Activated gamma-delta T cell (primary cell): ENCODE measurements at places on chromosomes 4 and X.

DNA sequence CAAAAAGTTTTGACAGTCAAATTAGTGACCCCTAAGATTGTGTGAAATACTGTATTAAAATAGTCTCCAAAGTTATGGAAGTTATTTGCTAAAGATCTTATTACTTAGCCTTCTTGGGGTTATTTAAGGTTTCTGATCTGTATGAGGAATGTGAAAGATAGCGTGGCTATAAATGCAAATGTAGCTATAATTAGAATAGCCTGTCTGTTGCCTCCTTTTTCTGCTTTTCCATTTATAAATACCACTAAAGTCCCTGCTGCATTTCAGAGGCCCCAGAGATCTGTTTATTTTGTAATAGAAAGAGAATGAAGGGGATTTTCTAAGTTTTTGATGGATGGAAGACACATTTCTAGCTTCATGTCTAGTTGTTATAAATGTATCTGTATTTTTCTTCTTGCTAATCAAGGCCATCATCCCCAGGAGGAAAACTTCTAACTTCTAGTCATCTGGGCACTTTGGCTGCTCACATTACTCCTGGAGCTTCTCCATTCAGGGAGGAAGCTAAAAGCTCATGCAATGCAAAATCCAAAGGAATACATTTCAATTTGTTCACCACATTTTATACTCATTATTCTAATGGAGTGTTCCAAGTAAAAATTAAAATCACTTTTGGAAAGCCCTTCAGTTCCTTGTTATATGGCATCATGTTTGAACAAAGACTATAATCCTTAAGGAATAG is 73.9 kb downstream of the INTS12 start:
- DNase-seq: no peak

DNA sequence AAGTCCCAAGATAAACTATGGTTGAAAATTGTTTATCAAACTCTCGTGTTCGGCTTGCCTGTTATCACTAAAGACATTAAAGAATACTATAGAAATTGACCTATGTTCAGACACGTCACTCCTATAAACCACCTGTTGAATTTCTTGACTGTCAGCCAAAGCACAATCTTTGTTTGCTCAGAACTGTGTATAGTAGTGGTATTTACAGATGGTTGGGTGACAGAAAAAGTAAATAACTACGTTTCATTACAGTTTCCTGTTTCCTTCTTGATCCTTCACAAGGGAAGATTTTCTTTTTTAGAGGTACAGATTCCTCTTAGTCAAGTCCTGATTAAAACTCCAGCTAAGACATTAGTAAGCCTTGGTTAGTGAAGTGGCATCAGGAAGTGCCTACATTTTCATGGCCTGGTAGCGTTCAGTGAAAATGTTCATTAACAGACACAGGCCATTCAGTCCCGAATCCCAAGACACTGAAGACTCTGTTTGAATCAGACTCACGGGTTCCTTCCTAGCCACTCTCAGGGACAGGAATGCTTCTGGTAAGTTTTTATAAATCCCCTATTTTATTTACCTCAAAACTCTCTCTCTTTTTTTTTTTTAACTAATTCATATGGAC is at the start of gene SMIM31:
SMIM31 (plus strand) TSS at position 259 of the 616 bp plus-strand sequence. CDS start 16,313 bp downstream, outside the sequence.
- no peak for DNase-seq

DNA sequence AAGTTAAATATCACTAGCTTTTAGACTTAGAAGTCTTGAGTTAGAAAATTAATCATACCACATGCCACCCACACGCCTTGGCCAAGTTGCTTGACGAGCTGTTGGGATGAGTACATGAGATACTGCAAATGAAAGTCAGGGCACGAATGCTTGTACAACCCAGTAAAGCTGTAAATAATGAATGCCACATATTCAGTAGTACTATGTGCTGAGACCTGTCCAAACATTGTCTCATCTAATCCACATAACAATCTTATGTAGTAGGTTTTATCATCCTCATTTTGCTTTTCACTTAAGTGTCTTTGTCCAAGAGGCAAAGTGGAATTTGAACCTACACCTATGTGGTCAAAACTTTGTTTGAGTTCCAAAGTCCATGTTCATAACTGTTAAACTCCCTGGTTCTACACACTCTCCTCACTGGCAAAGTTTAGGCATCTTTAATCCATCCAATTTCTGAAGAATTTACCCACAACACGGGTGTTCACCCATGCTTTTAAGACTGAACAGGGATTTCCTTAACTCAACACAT is 74.1 kb downstream of the LDB2 start:
- no peak for DNase-seq

DNA sequence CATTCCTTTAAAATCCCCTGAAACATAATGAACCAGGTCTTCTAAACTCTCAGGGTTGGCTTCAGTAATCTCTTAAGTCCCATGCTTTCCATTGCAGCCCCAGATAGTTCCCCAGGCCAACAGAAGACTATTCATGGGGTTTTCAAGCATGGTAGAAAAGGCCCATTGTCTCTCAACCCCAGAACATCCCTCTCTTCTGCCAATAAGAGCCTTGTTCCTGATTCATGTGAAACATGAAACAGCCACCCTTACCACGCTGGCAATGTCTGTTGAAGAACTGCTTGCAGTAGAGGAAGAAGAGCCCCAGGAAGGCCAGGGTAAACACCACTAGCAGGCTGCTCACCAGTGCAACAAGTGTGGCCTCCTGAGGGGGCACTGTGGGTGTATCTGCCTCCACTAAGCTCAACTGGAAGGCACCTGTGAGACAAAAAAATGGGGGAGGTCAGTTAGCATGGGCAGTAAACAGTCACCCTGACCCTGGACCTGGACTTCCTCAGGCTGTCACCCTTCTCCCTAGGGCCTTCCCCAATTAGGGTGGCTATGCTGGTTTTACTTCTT is 36.4 kb downstream of the EDA2R start:
- no peak for DNase-seq

DNA sequence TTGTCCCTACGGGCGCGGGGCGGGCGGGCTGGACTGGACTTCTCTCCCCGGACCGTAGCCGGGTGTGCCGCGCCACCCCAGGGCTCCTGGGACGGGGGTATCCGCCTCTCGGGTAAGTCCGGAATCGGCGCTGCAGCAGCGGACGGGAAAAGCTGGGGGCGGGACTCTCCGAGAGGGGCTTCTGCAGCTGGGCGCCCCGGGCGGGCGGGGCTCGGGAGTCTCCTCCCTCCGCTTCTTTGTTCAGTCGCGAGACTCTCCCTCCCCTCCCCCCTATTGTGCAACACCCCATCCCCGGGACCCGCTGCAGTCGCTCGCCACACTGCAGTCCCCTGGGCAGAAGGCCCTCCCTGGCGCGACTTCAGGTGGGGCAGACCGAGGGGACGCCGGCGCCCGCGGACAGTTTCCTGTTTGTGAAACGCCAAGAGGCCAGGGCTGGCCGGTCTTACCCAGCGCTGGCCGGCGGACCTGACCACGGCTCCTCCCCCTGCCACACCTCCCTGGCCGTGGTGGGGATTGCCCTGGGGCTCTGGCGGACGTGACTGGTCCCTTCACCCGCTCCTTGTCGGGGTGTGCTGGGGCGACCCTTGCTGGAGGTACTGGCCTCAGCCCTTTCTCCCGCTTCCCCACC is 966 bp downstream of the CCNG2 start:
- DNase-seq: peak; percentile 65

DNA sequence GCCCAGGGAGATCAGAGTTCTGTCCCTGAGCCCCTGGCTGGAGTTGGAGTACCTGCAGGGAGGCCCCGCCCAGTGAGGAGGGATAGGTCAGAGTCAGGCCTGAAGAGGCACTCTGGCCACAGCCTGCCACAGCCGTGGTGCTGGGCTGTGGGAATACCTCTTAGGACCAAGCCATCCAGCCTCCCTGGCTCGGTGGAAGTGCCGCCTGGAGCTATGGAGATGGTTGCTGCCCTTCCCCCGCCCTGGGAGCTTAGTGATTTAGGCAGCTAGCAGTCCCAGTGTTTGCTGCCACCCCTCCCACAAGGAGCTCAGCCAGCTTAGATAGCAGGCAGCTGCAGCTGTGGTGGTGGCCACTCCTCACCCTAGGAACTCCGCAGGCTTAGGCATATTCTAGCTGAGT is 446.3 kb upstream of the GNPDA2 start:
- DNase-seq: no peak

DNA sequence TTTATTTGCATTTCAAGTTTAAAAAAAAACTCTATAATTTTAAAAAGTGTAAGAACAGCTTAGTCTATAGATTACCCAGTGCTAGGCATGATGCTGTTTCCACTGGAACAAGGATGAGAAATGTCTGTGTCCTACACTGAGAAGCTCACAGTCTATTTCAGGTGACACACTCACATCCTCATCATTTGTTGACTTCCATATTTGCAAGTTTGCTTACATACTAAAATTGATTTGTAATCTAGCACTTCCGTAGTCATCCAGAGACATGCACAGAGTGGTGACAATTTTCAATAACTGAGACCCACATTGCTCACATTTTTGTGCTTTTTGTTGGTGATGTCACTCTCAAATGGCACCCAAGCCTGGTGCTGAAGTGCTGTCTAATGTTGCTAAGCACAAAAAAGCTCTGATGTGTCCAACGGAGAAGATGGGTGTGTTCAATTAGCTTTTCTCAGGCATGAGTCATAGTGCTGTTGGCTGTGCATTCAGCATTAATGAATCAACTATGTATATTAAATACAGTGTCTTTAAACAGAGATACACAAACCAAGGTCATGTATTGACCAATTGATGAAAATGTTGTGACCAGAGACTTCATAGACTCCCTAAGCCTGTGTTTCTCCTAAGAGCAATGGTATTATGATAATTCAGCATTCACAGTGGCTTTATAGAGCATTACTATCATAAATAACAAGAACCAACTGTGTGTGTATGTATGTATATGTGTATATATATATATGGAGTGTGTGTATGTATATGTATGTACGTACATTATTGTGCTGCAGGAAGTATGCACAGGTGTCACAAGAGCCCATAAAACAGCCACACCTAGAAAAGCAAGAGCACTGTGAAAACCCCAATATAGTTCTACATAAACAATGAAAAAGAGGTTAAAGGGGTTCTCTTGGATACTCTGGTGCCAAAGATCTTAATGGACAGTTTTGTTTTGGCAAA is 31.2 kb upstream of the VCX3B start:
- no peak for DNase-seq

GRCh38 chr4:52704133-52704532 is 45.0 kb upstream of the USP46 start:
- no peak for DNase-seq

DNA sequence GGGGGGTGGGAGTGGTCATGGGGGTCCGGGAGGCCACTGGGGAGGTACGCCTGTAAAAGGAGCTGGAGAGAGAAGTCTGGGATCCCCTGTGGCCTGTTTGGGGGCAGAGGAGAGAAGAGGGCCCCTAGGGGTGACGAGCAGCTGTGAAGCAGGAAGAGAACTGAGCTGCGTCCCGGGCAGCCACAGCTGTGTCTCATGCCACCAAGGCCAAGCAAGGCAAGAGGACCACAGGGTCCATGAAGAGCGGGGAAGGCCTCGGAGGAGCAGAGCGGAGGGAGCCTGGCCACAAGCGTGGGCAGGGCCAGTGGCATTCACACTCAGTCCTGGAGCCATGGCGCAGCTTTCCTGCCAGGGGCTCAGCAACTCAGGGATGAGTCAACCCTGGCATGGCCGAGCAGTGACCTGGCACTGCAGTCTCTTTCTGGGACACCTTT is 13.6 kb upstream of the NAT8L start:
- no peak for DNase-seq

- DNase-seq: no peak
Measured at GRCh38 chr4:57424232-57424897, 314.2 kb upstream of the IGFBP7 start.

- no peak for DNase-seq
Measured at GRCh38 chr4:106609917-106610316, 241.3 kb upstream of the GIMD1 start.

DNA sequence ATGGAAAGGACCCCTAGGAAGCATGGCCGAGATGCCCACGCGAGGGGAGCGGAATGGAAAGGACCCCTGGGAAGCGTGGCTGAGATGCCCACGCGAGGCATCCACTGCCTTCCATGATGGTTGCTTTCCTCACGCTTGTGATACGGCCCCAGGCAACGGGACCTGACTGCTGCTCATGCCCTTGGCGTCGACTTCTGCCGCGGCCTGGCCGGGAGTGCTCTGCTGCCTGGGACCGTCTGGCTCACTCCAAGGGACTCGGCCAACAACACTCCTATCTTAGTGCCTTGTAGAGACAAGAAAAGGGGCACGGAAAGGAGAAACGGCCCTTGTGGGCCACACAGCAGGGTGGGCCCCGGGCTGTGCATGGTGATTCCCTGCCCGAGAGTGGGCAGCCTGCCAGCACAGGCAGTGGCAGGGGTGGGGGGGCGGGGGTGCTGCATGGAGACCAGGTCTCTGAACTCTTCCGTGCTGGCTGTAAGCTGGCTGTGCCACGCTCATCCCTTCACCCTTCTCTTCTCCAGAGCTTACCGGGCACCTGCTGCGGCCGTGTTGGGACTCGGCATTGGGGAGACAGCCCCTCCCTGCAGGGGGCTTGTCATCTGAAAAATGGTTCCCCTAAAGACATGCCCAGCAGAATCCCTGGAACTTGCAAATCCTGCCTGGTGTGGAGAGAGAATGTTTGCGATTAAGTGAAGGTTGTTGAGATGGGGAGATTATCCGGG is 38.6 kb upstream of the HMX1 start:
- DNase-seq: no peak

- no peak for DNase-seq
Measured at GRCh38 chr4:168794881-168795280, 215.2 kb downstream of the CBR4 start.

- DNase-seq: no peak
Measured at GRCh38 chr4:171779301-171779700, 33.9 kb upstream of the GALNTL6 start.

GRCh38 chrX:36401774-36402173 is 482.2 kb downstream of the CFAP47 start:
- no peak for DNase-seq

- DNase-seq: no peak
Measured at GRCh38 chrX:150217609-150218008, 145.5 kb upstream of the MAMLD1 start.

DNA sequence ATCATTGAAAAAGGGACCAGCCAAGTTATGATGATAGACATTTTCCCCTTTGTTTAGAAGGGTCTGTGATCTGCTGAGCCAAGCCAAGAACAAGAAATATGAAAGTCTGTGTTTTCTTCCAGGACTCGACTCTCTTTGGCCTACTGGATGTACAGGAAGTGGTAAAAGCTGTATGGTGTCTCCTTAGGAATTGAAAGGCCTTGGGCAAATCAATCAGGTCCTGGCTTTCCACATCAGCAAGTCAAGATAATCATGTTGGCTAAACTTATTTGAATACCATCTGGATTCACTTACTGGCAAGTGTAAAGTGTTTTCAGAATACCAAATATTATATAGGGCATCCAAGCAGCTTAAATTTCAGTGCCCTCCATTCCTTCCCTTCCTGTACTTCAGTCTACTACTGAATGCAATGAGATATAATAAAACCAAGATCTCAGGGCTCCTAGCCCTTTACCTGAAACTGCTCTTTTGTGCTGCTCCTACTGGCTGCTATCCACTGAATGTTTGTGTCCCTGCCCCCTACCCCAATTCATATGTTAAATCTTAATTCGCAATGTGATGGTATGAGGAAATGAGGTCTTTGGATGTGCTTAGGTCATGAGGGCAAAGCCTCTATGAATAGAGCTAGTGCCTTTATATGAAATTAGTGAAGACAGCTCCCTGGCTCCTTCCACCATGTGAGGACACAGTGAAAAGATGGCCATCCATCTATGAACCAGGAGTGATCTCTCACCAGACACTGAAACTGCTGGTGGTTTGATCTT is 578.0 kb downstream of the SPRY1 start:
- no peak for DNase-seq

GRCh38 chr4:2961421-2961810 is 1.8 kb downstream of the NOP14 start:
- DNase-seq: no peak
